ENCODE measurements at places on chromosomes 7 and 10. TPM values are rescaled to one million over a fixed set of nuclear protein-coding genes. Genes with fewer than 3 reads are reported as not detected.

DNA sequence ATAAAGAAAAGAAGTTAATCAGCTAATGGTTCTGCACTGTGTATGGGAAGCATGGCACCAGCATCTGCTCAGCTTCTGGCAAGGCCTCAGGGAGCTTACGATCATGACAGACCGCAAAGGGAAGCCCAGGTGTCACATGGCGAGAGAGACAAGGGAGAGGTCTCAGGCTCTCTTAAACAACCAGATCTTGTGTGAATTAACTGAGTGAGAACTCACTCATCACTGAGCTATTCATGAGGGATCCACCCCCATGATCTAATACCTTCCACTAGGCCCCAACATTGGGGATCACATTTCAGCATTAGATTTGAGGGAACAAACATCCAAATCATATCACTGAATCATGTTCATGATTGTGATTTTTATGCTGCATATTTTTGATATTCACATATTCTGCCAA lies 5.8 kb downstream of the USP54 start:
- DNase-seq = no peak

- DNase-seq = peak; percentile 65
Observed at GRCh38 chr7:100506356-100506923, 22.7 kb downstream of the NYAP1 start.

GRCh38 chr7:23531050-23531793 lies 559 bp downstream of the TRA2A start:
- DNase-seq = no peak

DNA sequence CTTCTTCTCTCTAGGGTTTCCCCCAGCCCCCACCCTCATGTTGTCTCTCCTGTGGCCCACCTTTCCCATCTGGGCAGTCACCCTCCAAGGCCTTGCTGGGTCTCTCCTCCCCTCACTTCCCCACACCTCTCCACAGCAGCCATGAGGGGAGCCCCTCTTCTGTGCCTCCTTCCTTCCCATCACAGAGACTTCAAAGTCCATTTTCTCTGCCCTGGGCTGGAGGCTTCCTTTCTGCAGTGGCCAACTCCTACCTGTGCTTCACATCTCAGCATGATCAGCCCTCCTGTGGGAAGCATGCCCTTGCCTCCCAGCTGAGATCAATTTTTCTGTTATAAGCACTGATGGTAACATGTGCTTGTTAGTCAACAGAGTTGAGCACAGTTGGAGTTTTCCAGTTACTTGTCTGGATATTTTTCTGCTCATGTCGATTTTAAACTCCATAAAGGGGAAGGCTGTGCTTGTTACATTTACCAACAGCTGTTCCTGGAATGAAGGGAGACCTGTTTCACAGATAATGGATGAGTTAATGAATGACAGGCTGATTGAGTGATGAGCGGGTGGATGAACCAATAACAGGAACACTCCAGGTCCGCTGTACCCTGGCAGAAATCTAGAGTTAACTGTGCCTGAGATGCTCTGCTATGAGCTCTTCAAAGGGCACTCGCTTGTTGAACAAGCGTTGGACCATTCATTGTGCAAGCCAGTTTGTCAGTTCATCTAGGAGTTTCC lies 71.4 kb upstream of the PRSS58 start:
- DNase-seq = no peak

DNA sequence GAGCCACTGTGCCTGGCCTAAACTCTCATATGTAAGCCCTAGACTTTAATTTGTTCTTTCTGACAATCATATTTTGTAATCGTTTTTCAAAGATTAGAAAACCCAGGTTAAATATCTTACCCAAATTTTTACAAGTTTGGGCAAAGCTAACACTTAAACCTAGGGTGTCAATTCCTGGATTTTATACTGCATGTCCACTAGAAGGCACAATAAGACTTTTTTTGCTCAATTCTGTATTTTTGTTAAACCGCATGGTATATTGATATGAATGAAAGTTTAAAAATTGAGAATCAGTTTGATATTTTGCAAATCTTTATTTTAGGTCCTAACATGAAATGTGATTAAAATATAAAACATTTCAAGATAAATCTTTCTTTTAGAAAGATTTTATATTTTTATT lies 29.3 kb downstream of the DYNC2I1 start:
- DNase-seq = peak; percentile 53

GRCh38 chr10:25417611-25418010 lies 242.8 kb downstream of the GPR158 start:
- DNase-seq = no peak

GRCh38 chr7:30927559-30927958 lies 15.9 kb downstream of the AQP1 start:
- DNase-seq = no peak

IFIT1 gene
- total RNA-seq = 1.3 TPM

SUN3 gene
- 0.45 TPM for total RNA-seq

All from SK-MEL-5 (cell line).